Stimulated activated CD4-positive, alpha-beta T cell treated with anti-CD3 and anti-CD28 coated beads, Interleukin-12 subunit alpha, Interleukin-12 subunit beta, amount 100 ng/mL, for 4 hours (primary cell): ENCODE measurements at places on chromosomes 3 and 15.

DNA sequence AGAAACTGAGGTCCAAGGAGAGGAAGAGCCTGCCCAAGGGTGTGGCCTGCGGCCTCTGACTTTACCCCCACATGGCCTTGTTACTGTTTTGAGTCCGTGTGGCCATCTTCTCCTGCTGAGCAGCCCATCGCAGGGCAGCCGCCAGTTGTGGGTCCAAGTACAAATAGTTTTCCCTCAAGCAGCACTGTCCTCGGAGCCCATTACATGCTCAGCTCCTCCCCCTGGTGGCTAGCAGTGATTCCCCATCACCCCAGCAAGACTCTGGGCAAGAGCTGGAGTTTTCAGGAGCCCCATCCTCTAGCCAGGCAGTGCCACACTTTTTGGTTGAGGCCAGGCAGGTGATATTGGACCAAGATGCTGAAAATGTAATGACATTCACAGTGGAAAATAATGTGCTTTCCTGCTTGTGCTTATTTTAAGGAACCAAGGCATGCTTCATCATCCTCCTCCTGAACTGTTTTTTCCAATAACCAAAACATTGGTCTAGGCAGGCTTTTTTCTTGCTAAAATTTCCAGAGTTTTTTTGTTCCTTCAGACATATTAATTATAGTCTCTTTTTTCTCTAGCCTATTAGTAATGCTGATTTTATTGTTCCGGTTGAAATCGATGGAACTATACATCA, 23.2 kb upstream of the VILL start:
- DNase-seq, result peak; percentile 48

GRCh38 chr3:155242342-155242741, 51.1 kb downstream of the STRIT1 start:
- no peak for DNase-seq

DNA sequence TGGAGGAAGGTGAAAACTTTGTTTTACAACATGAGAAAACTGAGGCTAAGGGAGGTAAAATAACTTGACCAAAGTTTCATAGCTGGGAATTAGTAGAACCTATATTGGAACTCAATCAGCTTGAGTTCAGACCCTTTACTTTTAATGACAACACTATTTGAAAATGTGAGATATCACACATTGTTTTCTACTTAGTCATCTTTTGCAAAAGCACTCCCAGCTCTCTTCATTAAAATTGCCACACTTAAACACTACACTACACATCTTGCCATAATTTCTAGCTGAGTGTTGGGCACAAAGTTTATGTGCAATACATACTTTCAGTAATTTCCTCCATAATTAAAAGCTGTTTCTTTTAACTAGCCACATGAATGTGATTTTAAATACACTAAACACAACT, 230.4 kb upstream of the DCBLD2 start:
- DNase-seq, result no peak

DNA sequence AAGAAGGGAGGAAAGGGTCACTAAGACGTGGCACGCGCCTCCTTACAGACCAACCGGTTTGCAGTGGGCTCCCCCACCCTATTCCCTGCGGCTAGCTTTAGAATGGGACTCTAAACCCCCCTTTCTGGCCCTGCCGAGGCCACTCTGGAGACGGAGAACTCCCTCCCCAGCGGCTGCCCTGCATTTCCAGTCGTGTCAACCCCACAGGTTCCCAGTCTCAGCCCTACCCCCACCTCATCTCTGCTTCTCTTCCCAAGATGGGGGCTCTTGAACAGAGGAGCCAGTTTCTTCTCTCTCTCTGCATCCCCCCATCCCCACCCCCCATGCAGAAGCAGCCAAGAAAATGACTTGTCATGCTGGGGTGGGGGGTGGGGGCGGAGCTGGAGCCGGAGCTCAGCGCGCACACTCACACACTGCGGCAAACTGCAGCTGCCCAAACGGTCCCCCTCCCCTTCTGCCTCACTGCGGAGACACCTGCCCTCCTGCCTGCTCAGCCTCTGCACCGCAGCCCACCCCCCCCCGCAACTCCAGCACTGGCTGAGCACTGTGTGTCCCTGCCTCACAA, 871 bp downstream of the MAP1A start:
- DNase-seq, result no peak

- DNase-seq, result peak; percentile 45
Measured at GRCh38 chr3:187987924-187988323, 166.0 kb upstream of the LPP start.

- no peak for DNase-seq
Measured at GRCh38 chr15:92520914-92521623, 127.4 kb downstream of the ST8SIA2 start.

DNA sequence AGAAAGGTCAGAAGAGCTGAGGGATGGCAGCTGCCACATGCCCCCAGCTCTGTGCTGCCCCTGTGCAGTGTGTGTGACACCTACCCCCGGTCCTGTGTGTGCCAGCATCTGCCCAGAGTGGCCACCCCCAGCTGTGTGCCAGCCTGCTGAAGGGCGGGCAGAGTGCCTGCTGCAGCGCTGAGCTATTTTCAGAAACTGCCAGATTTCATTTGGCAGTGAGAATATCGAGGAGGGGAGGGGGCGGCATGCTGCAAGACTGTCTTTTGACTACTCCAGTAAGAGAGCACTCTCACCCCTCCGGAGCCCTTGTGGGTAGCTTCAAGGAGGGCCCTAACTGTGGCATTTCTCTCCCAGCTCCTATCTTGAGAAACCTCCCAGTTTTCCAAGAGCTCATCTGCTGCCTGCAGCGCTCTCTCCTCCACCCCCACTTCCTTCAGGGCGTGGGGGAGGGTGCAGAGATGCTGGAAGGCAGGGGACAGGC, 25.2 kb upstream of the DOCK3 start:
- DNase-seq, result no peak

DNA sequence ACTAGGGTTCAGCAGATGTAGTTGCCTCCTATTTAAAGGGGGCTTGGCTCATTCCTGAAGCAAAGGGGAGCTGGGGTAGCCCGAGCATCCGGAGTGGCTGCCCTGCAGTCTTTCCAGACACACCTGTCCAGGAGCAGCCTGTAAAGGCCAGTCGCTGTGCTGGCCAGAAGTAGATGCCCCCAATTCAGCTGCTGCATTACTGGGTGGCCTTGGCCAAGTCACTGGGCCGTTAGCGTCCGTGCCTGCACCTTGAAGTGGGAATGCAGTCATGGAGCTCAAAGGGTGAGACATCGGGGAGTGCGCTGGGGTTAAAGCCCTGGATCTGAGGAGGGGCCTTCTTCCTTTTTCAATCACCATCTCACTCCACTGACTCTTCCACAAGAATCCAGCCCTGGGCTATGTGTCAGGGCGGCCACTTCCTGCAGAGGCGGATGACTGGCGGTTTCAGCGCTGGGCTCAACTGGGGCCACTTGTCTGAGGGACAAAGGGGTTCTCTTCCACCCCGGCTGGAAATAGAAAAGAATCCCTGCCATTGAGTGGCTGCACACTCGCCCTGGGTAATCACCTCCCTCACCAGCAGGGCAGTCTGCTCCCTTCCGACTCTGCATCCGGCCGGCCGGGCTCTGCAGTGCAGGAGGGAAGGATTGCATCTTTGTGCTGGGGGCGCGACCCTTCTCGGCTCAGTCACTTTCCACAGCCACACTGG, 11.8 kb downstream of the ALDH1A3 start:
- DNase-seq, result no peak

DNA sequence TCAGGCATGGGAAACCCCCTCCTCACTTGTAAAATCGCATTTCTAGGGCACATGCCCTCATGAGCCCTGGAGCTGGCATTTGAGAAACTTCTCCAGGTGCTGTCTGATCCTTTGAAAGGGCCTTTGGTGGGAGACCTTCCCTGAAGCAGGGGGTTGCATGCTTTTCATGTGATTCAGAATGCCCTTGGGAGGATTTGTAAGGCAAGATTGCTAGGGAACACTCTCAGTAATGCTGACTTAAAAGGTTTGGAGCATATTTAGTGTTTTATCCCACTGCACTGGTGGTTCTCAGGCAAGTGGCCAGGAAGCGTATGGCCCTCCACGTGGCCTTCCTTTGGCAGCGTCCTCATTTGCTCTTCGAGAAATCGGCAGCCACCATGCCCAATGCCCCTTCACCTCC, 164.1 kb downstream of the ARRDC4 start:
- DNase-seq, result no peak

DNA sequence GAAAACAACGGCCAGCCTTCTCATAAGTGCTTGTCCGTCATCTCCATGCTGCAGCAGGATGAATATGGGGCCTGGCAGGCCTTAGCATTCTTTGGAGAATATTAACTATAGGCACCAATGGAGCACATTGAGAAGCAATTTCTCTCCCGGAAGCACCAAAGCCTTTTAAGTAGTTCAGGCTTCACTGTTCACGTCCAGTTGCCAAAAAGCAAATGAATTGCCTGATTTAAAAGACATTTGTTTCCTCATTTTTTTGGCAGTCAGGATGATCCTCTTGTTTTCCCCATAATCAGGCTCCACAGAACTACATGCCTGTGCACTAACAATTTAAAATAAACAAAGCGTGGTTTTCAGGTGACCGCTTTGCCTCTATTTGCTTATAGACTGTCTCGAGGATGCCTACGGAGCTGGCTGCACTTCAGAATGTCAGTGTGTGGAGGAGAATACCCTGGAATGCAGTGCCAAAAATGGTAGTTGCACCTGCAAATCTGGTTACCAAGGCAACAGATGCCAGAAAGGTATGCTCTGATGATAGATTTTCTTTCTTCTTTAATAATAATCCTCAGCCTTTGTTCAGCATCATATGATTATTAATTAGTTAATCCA, 725.2 kb upstream of the GOLIM4 start:
- DNase-seq, result no peak

DNA sequence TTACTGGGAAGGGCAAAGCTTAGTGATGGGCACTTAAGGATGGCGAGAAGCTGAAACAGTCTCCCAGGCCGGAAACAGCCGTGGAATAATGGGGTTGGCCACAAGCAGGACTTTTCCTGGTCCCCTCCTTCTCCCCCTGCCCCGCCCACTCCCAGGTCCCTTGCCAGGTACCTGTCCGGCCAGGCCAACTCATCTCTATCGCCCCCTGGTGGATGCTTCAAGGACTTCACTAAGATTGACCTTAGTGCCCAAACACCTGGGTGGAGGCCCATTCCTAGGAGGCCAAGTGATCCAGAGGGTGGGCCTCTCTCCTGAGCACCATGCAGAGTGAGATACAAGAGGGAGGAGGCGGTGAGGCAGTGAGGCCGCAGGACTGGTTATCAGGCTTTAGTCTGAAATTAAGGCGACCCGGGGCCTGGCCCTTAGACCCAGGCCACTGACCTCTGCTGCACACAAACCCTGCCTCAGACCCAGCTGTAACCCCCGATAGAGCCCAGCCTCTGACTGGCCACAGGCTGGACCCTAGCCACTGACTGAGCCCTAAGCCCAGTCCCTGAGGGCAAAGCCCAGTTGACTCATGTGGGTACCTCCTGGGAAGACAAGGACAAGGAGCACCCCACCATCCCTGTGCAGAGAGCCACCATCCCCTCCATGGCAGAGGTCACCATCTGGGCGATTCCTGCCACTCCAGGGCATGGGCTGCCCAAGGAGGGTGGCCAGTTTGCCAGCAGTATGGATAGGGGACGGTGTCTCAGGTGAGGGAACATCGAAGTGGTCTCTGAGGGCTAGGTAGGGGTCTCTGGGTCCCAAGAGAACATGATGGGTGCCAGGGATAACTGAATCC, 37.6 kb downstream of the VIPR1 start:
- DNase-seq, result peak; percentile 55

- DNase-seq, result no peak
Measured at GRCh38 chr3:52140769-52141168, 13.5 kb downstream of the POC1A start.

DNA sequence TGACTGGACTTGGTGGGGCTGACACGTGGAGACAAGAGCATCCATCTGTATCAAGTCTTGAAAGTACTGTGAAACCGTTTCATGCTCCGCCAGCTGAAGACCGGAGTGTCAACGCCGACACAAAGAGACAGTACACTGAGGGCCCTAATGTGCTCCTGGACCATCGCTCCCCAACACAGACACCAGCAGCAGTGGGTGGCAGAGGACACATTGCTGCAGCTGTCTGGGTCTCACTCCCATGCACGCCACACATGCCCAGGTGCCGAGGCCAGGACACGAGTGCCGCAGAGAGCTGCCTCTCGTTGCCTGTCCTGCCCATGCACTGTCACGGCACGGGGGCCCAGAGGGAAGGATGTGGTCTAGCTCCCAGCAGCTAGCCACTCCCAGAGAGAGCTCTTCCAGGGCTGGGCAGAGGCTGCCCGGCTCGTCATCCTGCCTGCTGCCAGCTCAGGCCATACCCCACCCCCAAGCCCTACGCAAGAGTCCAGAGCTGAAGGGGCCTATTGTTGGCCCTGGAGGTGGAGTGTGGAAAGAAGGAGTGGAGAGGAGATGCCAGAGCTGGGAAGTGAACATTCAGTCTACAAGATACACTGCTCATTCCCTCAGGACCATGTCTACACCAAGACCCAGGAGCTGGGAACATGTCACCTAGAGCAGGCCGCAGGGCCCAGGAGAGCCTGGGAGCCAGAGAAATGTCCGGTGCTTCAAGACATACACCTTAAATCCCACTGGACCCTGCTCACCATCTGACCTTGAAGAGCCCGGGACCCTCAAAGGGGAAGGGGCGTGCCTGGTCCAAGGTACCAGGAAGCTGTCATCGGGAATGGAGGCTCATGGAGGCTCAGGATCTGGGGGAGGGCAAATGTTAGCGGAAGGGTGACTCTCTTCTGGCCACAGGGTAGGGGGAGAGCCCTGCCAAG, 7.7 kb downstream of the TNK2 start:
- DNase-seq, result peak; percentile 25

- DNase-seq, result no peak
Measured at GRCh38 chr15:65740148-65740547, 51.9 kb downstream of the DENND4A start.

DNA sequence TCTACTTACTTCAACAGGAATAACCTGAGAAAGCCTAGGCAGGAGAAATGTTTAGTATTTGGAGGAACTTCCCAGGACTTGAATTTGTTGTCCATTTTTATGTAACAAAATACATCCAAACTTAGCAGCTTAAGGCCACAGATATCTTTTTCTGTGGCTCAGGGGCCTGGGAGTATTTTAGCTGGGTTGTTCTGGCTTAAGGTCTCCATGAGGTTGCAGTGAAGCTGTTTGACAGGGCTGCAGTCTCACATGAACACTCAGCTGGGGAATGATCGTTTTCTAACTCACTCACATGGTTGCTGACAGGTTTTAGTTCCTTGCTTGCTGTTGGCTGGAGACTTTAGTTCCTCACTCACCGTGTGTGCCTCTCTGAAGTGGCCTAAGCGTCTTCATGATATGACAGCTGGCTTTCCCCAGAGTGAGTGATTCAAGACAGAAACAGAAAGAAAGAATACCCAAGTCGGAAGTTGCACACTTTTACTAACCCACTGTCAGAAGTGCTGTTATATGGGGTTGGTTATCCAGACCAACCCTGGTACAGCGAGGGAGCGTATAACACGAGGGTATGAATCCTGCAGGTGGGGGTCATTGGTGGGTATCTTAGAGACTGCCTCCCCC, 229.7 kb upstream of the TBL1XR1 start:
- peak; percentile 39 for DNase-seq

DNA sequence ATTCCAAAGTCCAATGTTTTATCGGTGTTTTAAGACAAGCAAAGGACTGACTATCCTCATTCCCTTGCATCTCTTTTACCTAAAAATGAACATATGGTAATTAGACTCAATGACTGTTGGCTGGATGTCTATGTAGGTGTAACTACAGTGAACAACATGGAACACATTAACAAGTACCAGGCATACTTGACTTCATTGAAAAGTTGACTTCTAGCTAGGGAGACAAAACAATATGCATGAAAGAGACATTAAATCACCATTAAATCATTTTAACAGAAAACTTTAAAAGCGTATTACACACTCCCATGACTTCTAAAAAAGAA, 34.3 kb upstream of the ANPEP start:
- no peak for DNase-seq

GRCh38 chr3:117404141-117404540, 694.6 kb downstream of the TUSC7 start:
- no peak for DNase-seq
